ENCODE measurements at places on chromosomes 11 and 22.

- DNase-seq: no peak
These were observed 374.7 kb upstream of the LARGE1 start for GRCh38 chr22:34294986-34295385.

DNA sequence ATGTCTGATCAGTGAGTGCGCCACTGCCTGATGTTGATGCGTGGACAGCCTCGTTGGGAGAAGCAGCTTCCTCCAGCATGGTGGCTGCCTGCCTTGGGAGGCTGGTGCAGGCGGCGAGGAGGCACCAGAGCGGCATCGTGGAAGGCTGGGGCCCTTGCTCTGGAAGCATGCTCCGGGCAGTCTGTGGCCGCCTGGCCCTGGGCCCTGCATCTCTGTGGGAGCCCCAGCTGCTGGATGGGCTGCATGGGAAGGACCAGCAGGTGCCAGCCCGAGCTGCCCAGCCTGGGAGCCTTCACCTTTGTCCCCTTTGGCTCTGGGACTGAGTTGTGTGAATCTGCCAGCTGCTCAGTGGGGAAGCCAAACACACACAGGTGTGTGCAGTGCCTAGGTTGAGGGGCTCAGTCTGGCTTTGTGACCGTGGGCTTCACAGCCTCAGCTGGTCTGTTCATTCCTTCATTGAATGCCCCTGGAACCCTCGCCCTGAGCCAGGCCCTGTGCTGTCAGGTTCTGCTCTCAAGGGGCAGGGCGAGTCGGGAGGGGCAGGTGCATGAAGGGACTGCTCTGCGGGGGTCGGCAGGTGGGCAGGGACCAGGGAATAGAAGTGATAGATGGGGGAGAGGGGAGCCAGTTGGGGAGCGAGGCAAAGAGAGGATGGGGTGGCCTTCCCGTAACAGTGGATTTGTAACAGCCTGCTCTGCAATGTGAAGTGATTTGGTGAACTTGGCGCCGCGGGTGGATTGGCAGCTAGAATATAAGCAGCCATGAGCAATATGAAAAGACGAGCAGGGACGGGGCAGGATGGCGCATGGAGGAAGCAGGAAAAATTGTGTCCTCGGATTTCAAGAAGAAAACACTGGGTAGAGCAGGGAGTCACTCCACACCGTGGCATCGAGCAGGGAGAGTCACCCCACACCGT lies 354.2 kb downstream of the TBC1D22A start:
- DNase-seq: no peak

DNA sequence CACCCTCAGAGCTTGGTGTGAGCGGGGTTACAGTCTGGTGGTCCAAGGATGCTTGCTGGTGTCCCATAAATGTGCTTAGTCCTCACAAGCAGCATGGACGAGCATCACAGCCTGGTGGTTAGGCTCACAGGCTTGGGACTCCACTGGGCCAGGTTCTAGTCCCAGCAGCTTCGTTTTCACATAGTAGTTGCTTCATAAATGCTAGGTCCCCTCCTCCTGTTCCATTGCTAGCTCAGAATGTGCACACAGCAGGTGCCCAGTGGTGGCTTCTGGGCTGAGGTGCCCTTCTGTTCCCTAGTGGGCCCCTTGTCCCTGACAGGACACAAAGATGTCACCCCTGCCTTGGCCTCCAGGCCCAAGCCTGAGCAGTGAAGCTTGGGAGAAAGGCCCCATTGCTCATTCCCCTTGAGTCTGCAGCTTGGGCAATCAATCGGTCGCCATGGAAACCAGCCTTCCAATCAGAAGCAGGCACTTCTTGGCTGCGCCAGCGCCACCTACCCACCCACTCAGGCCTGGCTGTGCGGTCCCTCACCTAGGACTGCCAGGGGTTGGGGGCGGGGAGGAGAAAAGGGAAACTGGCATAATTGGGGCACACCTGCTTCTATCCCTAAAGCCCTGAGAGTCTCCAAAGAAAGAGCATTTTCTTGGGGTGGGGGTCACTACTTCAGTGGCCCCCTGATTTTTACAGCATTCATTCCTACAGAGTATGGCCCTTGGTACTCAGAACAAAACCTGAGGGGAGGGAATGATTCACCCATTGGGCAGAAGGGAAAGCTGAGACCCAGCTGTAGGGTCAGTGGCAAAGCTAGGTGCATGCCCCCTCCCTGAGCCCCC lies 48.1 kb downstream of the CYTH4 start:
- no peak for DNase-seq

DNA sequence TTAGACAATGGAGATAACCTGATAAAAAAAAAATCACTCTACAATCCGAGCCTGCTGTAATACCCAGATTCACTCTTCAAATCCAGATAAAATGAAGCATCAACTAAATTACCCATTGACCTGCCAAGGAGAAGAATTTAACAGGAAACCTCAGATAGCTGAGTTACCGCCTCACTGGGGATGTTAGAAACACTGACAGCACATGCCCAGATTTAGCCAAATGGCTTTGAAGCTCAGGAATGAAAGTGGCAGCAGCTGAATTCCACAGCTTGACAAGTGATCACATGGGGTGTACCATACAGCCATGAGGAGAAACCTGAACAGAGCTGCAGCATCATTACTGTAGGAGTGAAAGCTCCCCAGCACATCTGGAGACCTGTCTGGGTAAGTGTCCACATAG lies 807.6 kb downstream of the DLG2 start:
- no peak for DNase-seq

DNA sequence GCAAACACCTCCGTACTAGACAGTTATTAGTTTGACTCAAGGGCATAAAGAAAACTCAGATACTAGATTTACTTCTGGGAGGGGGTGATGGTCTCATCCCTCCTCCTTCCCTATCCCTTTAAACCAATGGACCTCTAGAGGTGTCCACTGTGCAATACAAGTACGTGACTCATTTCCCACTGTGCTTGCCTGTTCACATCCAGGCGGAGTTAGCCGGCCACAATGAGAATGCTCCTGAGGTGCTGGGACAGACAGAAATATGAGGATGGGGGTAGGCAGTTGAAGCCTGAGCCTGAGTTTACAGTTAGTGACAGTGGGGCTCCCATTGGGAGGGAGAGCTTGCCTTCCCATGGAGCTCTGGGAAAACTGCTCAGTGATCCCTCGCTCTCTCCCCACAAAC lies 8.4 kb upstream of the PMM1 start:
- DNase-seq: no peak

DNA sequence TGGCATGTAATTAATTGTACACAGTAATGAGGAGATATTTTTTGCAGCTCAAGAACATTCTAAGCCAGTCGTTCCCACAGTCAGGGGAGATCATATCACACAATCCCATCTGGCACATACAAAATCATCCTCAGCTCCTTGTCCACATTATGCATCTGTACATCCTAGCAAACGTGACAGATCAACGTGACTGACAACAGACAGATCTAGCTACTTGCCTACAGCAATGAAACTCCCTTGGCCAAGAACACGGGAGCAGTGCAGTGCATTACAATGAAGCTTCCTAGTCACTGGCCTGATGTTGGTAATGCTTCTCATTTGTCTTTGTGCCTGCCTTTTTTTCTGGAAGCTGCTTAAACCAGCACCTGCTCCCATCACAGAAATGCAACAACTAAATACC lies 24.5 kb upstream of the GUCY1A2 start:
- no peak for DNase-seq

- no peak for DNase-seq
These were observed at the start of gene SLC16A8 for GRCh38 chr22:38083931-38084631. Gene SLC16A8, minus strand, starts transcription at chr22:38084184. Its CDS starts 1,311 bp downstream, at chr22:38082873.

GRCh38 chr11:108835624-108836023 lies 170.8 kb downstream of the DDX10 start:
- DNase-seq: no peak

DNA sequence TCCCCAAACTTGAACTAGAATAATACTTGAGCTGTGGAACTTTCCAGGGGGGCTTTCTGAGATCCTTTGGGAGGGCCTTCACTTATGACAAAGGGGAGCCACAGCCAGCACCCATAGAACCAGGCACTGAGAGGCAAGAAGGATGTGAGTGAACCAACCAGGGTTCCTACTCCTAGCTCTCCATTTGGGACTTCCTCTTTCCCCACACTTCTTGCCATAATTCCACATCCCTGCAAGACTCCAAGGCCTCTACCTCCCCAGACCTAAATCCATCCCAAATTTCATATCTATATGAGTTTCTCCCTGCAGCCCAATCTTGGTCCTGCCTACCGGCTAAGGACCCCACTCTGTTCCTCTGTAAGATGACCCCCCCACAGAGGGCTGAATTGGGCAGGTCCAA lies 31.5 kb downstream of the NRXN2 start:
- DNase-seq: no peak

DNA sequence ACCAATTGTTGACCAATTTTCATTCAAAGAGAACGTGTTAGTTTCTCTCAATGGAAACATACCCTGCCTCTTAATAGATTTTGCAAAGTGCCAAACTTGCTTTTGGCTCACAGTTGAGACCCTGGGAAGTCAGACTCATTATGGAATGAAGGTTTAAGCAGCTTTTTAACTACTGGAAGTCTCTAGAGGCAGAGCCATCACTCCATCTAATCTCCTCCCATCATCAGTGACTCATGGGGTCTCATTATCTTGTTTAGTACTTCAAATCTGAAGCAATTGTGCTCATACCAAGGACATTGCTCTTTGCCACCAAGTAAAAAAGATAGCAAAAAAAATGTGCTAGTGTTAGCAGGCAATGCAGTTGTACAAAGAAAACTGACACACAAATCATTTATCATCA lies 537.1 kb upstream of the LRRC4C start:
- no peak for DNase-seq

DNA sequence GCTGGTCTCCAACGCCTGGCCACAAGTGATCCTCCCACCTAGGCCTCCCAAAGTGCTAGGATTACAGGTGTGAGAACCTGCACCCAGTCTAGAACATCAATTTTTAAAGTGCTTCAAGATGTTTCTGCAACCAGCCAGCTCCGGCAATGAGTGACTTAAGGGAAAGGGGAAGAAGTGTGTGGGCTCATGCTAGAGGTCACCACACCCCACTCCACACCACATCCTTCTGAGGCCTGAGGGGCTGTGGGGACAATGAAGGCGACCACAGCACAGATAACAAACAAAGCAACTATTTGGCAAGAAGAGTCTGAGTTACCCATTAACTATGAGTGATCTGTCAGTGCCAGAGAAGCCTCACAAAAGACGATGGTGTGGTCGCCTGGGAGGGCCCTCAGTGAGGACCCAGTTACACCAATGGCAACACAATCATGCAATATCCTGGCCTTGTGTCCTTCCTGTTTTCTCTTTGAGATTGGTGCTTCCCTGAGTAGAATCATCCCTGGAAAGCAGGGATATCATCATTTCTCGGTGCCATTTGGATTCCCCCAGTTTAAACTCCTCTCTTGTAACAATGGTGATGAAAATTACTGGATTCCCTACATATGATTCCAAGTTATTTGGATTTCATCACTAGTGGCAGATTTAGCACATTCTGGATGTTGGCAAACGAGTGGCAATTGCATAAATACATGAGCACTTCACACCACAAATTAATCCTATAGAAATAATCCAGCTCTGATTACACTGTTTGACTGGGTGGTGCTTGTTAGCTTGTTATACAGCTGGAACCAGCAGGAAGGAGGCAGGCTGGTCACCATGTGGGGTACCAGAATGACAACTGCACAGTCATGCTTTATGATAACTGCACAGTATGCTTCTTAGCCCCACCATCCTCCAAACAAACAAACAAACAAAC lies 18.4 kb downstream of the ABTB2 start:
- no peak for DNase-seq

- no peak for DNase-seq
These were observed 50.8 kb downstream of the SCN3B start for GRCh38 chr11:123603666-123604065.

- no peak for DNase-seq
These were observed 913.4 kb upstream of the RAG2 start for GRCh38 chr11:37511425-37511933.

DNA sequence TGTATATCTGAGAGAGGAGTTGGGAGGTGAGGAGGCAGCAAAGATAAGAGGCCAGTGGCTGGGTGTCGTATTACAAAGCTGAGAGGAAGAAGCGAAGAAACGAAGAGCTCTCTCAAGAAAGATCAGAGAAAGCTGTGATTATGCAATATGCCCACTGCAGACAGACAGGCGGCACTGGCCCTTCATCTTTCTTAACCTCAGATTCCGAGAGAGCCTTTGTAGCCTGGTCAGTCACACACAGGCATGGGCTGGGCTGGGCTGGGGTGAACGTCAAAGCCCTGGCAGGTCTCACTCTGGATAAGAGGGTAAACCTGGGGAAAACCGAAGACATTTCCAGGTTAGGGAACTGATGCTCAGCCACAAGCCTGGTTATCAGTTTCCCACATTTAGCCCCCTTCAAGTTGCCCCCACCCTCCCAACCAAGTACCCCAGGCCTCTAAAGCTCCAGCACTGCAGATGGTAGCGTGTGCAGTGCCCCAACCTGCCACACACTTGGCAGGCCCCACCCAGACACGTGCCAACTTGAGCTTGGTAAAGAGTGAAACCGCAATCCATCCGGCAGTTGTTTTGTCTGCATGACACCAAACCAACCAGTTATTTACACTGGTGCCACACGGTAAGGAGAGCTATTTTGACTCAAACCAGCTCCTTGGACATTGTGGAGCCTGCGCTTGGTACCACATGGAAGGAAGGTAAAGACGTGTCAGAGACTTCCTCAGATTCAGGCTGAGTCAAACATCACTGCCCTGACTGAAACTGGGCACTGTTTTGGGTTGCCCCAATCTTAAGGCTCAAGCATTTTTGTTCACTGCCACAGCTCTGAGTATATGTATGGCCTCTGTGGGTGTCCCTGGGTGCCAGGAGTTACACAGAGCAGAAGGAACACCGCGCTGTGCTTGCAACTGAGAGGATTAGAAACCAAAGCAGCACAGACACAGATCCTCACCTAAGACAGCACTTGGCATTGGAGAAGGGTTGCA lies 135.9 kb downstream of the FDX1 start:
- DNase-seq: no peak

- no peak for DNase-seq
These were observed 26.5 kb upstream of the SESN3 start for GRCh38 chr11:95257456-95257971.

DNA sequence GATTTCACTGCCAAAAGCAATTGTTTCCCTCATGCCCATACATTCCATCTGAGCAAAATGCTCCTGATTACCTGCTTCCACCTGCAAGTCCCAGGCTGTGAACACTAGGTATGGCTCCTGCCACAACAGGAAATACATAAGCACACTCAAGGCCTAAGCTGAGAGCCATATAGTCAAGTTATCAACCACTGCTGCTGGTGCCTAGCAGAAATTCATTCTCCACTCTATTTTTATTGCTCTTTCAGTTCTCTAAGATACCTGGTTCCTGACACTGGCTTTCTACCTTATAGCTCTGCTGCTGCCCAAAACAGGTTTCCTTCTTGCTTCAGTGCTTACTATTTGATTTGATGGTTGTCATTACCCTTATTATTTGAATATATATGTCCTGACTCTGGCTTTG lies 31.6 kb downstream of the SLC36A4 start:
- DNase-seq: no peak

DNA sequence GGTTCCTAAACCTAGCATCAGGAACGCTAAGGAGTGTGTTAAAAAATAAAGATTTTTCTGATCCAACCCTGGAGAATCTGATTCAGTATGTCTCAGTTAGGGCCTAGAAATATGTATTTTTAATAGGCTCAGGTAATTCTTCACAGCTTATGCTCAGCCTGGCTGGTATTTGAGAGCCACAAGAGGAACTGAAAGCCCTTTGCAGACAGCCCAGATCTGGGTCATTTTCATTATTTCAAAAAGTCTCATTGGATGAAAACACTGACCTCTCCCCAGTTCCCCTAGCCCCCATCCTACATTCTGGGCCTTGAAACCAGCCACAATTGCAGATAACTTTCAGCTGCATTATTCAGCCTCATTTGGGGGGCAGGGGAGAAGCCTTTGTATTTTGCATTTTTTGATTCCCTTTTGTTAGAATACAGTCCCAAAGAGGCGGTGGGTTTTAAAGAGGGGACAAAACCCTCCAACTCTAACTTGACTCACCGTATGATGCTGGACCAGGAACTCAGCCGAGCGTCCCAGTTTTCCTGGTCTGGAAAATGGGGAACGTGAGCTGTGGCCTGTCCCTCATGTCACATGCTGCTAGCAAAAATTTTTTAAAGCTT lies 66.0 kb upstream of the LARGE1 start:
- no peak for DNase-seq

Measured in activated T-helper 1 cell treated with anti-CD3 and anti-CD28 coated beads, Interleukin-2, amount 50 U/mL, for 16 hours (primary cell).